ENCODE measurements at places on chromosomes 3 and 15.

- DNase-seq = no peak
These were observed 17.8 kb downstream of the LRIG1 start for GRCh38 chr3:66483006-66483405.

DNA sequence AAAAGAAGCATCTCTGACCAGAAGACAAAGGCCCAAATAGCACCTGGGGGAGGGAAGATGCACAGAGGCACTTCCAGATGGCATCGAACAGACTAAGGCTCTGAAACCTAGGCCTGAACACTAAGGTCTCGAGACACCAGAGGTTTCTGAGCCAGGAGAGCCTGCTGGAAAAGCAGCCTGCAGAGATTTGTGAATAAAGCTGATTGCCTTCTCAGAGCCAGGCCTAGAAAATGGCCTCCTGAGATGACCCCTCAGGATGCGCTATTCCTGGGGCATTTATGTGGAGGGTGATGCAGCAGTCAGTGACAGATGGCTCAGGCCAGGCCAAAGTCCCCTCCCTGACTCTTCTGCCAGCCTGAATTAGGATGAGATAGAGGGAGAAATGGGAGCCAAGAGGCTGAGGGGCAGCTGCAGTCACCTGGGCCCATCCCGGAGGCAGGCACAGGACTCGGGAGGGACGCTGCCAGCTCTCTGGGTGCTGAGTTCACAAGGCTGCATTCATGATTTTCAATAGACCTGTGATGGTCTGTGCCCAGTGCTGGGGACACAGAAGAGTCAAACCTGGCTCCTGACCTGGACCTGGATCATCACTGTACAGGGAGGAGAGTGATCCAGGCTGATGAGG, 6.9 kb downstream of the PRSS50 start:
- no peak for DNase-seq

DNA sequence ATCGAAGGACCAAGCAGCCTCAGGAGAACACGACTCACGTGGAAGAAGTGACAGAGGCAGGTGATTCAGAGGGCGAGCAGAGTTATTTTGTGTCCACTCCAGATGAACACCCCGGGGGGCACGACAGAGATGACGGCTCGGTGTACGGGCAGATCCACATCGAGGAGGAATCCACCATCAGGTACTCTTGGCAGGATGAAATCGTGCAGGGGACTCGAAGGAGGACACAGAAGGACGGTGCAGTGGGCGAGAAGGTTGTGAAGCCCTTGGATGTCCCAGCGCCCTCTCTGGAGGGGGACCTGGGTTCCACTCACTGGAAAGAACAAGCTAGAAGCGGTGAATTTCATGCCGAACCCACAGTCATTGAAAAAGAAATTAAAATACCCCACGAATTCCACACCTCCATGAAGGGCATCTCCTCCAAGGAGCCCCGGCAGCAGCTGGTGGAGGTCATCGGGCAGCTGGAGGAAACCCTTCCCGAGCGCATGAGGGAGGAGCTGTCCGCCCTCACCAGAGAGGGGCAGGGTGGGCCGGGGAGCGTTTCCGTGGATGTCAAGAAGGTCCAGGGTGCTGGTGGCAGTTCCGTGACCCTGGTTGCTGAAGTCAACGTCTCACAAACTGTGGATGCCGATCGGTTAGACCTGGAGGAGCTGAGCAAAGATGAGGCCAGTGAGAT, 26.0 kb downstream of the SYNM start:
- DNase-seq = no peak

DNA sequence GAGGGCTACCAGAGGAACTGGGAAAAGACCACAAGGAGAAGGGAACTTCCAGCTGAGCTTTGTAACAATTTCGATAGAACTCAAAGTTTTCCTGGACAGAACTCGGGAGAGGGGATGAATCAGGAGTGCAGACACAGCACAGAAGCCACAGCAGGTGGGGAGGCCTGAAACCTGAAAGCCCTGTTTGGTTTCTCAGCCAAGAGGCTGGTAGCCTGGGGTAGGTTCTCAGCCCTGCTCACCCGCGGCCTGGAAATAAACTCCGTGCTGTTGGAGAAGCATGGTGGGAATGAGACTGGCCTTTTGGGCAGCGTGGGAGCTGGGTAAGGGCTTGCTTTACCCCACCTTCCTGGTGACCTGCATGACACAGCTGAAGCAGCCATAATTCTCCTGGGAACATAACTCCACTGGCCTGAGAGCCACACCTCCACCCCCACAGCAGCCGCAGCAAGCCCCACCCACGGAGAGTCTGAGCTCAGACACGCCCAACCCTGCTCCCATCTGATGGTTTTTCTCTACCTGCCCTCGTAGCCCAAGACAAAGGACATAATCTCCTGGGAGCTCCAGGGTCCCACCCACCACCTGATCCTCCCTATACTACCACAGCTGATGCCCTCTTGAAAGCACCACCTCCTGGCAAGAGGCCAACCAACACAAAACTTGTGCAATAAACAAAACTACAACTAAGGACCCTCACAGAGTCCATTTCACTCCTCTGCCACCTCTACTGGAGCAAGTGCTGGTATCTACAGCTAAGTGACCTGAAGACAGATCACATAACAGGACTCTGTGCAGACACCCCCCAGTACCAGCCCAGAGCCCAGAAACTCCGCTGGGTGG, 52.5 kb upstream of the CHRM5 start:
- DNase-seq = no peak

GRCh38 chr15:44535523-44536301, 1.2 kb upstream of the EIF3J start:
- no peak for DNase-seq

DNA sequence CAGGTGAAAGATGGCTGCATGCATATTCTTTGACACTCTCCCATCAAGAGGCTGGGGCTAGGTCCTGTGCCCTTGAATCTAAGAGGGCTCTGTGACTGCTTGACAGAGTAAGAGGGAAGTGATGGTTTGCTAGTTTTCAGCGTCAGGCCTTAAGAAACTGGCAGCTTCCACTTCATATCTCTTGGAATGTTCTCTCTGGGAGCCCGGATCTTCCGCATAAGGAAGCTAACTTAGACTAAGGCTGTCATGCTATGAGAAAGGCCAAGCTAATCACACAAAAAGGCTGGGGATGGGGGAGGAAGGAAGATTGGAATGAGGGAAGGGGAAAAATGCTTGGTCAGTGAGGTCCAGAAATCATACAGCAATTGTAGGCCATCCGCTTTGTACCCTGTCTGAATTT, 50.0 kb downstream of the MB21D2 start:
- DNase-seq = no peak

- DNase-seq = no peak
These were observed 15.6 kb downstream of the IRAK2 start for GRCh38 chr3:10180289-10180688.

DNA sequence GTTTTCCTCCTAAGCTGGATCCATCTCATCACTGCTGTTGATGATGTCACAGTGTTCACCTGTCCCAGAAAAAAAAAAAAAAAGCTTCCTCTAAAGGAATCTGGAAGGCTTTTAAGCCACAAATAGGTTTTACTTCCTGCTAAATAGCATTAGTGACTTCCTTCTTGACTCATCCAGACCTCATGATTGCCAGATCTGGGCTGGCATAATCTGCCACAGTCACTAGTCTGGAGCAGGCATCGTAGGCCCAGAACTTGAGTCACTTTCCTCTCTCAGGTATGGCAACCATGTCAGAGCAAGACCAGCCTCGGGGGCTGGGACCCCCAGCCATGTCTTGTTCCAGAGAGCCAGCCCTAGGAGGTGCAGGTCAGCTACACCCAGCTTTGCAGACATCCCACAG, 266.5 kb upstream of the CADM2 start:
- no peak for DNase-seq
